ENCODE measurements at places on chromosomes 7 and 10.

GRCh38 chr10:80489371-80490112, 35.4 kb downstream of the TSPAN14 start:
- DNase-seq: no peak

DNA sequence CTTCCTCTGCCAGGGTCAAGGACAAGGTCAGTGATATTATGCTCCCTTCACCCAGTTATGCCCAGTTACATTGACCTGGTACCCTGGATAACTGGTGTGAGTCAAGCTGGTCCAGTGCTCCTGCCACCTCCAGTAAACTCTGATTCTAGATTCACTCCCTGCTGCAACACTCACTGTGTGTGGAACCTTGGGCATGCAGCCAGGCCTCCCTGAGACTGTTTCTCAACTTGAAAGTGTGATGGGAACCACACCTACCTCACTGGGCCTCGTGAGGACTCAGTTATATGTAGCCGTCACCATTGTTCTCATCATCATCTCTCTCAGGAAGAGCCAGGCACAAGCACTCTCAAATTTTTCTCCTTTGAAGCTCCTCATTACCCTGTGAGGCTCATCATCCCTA, 935 bp upstream of the ZNF736 start:
- DNase-seq: no peak

DNA sequence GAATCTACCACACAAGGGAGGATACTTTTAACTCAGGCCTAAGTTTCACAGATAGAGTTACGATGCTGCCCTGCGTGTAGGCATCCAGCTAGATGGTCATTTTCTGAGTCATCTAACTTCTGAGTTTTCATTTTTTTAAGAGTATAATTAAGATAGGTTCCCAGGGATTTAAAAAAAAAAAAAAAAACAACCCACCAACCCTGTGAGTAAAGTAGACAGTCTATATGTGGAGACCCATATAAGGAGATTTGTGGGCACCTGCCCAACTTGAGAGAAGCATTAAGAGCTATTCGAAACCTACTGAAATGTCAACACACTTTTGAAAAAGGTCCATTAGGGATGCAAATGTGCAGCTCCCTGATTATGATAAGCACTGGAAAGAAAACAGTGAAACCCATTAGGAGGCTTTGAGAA, 257.3 kb downstream of the TRIL start:
- DNase-seq: no peak

GRCh38 chr7:34457329-34457728, 200.7 kb upstream of the NPSR1 start:
- no peak for DNase-seq

- no peak for DNase-seq
Measured at GRCh38 chr10:78688230-78688900, 380.4 kb upstream of the ZMIZ1 start.

DNA sequence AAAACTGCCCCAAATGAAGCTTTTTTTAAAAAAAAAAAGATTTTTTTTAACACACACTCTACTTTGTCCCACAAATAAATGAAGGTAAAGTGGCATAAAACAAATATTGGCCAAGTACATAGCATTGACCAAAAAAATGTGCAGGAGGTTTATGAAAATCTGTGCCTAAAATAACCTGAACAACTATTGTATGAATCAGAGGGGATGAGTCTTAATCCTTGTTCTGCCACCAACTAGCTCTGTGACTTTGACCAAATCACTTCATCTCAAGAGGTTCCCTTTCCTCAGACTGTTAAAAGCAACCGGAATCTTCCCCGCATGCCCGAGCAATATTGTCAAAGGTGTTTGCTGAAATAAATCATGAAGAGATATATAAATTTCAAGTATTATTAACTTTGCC, 150.4 kb upstream of the NEBL start:
- DNase-seq: no peak

Data from stimulated activated CD8-positive, alpha-beta memory T cell treated with anti-CD3 and anti-CD28 coated beads, Interleukin-15, amount 100 ng/mL, for 4 hours (primary cell).